ENCODE measurements at places on chromosomes 7 and 10.

DNA sequence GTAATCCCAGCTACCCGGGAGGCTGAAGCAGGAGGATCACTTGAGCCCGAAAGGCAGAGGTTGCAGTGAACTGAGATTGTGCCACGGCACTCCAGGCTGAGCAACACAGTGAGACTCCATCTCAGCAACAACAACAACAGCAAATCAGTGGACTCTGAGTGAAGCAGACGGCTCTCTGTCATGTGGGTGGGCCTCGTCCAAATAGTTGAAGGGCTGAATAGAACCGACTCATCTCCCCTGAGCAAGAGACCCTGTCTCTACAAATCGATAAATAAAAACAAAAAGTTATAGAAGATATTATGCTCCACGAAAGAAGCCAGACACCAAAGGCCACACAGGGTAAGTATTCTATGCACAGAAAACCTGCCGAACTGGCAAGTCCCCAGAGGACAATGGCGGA, 45.9 kb downstream of the UNCX start:
- no peak for DNase-seq

GRCh38 chr10:47056247-47056510, 145.0 kb downstream of the PTPN20 start:
- no peak for DNase-seq

- DNase-seq, result no peak
These were observed 29.7 kb downstream of the GNA12 start for GRCh38 chr7:2814186-2814945.

- DNase-seq, result no peak
These were observed 14.8 kb downstream of the GRIFIN start for GRCh38 chr7:2461268-2462026.

DNA sequence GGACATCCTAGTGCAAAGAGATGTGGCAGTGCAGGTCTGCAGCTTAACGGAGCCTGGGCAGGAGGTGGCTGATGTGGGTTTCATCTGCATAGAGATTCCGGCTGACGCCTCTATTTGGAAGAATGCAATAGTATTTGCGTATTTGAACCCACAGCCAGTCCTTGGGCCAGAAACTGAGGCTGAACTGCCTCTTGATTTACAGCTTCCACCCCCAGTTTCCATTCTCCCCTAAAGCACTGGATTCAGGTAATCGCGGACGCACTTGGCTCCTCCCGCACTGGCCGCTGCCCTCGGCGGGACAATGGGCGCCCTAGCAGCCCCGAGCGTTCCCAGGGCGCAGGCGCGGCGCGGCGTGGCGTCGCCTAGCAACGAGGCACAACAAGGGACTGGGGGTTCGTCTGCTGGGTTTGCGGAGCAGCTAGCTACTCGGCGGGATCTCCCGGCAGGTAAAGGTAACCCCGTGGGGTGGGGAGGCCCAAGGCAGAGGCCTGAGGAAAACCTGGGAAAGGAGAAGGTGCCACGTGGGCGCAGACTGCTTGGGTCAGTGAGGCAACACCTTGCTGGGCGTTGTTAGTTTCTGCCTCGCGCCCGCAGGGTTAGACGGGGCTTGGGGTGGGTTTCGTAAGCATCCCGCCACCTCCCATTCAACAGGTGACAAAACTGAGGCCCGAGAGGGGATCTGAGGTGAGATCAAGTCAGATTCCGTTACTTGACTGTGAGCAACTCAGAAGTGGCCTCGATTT, at the start of gene ARMC3:
Gene ARMC3 (plus strand): TSS at position 393 of the 743 bp plus-strand sequence. CDS start 3,944 bp downstream, outside the sequence.
- peak; percentile 72 for DNase-seq

DNA sequence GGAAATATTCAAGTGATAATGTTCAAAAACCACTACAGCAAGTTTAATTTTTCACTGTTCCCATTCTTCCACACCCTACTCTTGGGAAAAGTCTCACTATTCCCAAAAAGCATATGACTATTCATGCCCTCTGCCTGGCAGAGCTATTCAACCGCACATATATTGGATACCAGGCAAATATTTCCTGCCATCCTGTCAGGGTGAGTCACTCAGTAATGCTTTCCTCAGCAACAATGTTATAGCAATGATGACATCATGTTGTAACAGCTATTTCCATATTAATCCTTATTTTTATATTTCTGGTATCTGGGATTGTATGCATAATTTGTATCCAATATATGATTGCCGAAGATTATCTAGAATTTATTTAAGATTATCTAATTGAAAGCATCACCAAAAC, 114.0 kb upstream of the PLXDC2 start:
- no peak for DNase-seq

DNA sequence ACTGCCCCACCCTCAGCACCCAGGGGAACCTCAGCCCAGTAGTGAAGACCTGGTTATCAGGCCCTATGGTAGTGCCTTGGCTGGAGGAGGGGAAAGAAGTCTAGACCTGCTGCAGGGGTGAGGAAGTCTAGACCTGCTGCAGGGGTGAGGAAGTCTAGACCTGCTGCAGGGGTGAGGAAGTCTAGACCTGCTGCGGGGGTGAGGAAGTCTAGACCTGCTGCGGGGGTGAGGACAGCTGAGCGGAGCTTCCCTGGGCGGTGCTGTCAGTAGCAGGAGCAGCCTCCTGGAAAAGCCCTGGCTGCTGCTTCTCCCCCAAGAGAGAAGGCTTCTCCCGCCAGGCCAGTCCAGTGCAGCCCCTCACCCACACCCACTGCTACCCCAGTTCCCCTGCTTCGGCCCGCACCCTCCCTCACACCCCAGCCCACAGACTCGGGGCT, 6.3 kb downstream of the NOS3 start:
- no peak for DNase-seq

DNA sequence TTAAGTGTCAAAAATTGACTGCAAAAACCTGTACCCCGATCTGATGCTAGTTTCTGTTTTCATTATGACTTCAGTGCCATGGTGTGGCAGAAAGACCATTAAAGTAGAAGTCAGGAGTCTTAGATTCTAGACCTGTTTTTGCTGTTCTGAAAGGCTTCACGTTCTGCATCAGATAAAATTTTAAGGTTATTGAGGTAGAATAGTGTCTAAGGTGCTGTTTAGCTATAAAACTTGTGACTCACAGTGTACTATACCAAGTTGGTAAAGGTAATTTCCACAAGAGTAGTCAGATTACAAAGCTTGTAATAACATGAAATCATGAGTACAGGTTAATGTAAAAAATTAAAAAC, 38.6 kb downstream of the ZNRF2 start:
- no peak for DNase-seq

- DNase-seq, result no peak
These were observed 63.6 kb downstream of the ANKRD7 start for GRCh38 chr7:118288098-118288497.

DNA sequence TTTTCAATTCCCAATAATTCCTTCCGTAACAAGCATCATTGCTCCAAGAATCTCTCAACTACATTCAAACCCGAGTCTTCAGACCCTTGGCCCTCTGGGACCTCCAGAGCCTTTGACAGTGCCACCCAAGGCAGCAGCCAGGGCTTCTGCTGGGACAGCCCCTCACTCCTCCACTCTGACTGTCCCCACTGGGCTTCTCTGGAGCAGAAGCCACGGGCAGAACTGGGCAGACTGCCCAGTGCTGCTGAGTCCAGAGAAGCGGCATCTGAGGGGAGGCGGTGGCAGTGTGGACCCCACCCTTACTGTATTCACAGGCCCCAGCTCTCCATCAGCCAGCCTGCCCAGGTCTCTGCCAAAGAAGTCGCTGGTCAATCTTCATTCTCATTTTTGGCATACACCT, 8.8 kb downstream of the CYREN start:
- no peak for DNase-seq

DNA sequence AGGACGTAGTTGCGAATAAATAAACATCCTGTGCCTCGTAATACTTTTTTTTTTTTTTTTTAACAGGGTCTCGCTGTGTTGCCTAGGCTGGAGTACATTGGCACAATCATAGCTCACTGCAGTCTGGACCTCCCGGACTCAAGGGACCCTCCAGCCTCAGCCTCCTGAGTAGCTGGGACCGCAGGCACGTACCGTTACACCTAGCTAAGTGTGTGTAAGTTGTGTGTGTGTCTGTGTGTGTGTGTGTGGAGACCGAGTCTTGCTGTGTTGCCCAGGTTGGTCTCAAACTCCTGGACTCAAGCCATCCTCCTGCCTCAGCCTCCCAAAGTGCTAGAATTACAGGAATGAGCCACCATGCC, 573 bp upstream of the PON2 start:
- no peak for DNase-seq

GRCh38 chr7:7607010-7607409, 33.5 kb upstream of the UMAD1 start:
- DNase-seq, result no peak

- DNase-seq, result no peak
These were observed 365.7 kb upstream of the LRGUK start for GRCh38 chr7:133761443-133761842.

DNA sequence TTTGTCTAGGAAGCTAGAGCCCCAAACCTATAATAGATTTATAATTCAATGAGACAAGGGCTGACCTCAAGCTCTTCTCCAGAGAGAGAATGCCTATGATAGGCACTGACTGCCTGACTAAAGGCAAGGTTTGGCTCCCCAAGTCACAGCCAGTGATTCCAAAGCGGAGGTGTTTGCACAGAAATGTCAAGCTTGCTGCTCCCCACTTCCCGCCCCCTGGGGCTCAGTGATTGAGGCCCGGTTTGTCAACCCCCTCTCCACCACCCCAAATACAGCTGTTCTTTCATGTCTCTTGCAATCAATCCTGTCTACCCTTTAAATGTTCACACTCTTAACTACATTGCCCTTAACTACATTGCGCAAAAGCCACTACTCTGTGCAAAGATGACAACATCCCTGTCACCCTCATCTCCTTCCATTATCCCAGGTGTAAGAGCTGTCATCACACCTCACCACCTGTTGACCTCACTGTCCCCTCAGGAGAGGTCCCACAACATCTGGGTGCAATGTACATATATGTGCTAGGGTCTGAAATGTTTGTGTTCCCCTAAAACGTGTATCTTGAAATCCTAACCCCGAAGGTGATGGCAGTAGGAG, 58.0 kb downstream of the NUDCD3 start:
- DNase-seq, result peak; percentile 40

- DNase-seq, result no peak
These were observed 43.3 kb upstream of the EZH2 start for GRCh38 chr7:148927123-148928045.
